ENCODE measurements at places on chromosomes 2 and 18.

DNA sequence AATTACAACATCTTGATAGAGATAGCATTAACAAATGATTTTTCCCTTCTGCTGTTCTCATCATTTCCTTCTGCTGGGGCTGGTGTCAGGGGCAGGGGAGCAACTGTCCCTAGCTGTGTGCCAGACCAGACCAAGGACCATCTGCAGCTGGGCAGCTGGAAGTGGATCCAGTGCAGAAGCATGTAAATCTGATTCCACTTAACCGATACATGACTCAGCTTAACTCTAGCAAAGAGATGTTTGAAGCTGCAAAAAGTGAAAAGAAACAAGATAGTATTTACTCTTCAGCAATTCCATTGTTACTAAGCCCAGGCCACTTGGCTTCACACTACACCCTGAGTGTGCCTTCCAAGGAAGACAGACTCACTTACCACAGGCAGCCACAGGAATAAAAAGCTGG, 151.1 kb downstream of the GALNT1 start:
- DNase-seq: no peak

DNA sequence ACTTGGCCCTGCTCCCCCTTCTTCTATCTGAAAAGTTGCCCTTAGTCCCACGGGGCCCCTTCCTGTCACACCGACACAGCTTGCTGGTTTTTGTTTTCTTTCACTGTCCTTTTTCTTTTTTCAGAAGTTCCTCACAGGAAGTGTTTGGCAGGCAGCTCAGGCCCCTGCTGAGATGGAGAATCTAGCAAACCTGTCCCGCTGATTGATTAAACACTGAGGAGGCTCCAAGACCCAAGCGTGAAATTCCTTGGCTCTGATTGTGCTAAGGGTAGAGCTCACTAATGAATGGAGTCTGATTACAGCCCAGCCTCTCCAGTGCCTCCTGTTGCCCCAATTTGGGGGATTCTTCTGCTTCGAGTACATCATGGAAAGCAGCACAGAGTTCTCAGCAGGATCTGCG, 365.9 kb upstream of the MEX3C start:
- no peak for DNase-seq

DNA sequence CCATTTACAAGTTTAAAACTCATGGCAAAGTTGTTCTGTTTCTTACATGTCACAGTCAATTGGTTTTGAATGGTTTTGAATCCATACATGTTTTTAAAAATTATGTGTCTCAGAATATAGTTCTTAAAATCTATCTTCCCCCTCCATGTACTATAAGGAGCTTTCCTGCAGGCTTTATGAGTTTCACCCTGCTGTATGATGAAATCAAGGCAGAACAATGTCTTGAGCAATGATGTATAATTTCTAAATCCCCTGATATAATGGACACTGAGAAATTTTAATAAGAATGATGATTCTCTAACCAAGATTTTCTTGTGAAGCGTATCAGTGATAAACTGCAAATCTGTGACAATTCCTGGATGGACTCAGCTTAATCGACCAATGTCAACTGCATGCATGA, 10.6 kb upstream of the ZNF516 start:
- peak; percentile 74 for DNase-seq

DNA sequence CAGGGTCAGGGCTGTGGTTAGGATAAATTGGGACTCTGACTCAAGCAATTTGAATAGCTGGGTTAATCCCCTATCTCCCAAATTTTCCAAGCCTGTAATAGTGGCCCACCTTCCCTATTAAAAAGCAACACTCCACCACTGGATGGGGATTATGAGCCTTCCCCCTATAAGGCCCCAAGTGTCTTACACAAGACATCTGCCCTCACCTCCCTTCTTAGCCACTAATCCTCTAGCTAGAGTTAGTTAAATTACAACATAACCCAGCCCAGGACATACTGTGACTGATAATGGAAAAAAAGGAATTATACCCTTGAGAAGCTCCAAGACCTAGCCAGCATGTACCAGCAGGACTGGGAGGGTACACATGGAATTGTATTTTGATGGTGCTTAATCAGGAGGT, 190.4 kb downstream of the NRP2 start:
- DNase-seq: peak; percentile 85

DNA sequence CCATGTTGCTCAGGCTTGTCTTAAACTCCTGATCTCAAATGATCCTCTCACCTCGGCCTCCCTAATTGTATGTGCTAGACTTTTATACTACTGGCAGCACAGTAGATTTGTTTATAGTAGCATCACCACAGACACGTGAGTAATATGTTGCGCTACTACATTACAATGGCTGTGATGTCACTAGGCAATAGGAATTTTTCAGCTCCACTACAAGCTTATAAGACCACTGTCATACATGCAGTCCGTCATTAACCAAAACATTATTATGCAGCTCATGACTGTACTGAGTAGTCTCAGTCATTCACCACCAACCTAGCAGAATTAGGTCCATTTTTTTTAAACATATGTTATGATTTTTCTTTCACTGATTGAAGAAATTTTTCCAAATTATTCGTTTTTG, 398.9 kb downstream of the DCC start:
- no peak for DNase-seq

GRCh38 chr2:181959508-181959907, 26.1 kb upstream of the PPP1R1C start:
- no peak for DNase-seq

DNA sequence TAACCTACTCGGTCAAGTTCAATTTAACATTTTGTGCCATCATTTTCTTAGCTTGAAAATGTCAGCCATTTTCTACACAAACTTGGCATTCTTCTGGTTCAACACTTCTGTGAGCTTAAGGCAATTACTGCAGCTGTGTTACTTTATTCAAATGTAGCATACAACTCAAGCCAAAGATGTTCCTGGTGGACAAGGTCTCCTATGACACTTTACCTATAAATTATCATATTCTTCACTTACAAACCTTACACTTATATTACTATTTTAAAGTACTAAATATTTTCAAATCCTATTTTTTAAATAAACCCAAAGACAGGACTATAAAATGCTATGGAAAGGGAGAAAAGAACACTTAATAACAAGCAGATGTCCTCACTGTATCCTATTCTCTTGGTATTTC, 1045.3 kb downstream of the TSN start:
- DNase-seq: no peak

DNA sequence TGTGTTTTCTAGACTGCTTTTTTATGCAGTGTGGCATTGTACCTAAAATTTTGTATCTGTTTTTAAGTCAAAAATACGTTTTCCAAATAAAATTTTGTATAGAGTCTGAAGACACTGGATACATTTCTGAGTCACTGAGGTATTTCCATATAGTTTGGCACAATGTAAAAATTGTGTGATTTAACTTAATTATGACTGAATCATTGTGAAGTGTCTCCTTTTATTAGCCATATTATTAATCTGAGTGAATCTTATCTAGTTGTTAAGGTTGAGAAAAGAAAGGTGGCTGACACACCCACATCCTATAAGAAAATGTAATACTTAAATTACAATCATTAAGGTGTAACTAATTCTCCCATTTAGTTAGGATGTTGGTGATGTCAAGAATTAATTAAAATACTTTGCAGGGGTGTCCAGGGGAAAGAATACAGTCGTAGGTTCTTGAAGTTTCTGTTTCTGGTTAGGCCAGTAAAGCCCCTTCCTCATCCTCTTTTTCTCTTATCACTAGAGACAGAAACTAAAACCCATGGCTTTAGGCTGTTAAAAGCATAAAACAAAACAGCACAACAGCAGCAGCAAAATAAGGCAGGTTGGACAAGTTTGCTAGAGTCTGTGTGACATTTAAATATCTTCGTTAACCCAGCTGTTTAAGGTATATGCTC, 71.6 kb downstream of the UBE2E3 start:
- no peak for DNase-seq

GRCh38 chr2:8491296-8492027, 190.4 kb upstream of the ID2 start:
- peak; percentile 80 for DNase-seq

DNA sequence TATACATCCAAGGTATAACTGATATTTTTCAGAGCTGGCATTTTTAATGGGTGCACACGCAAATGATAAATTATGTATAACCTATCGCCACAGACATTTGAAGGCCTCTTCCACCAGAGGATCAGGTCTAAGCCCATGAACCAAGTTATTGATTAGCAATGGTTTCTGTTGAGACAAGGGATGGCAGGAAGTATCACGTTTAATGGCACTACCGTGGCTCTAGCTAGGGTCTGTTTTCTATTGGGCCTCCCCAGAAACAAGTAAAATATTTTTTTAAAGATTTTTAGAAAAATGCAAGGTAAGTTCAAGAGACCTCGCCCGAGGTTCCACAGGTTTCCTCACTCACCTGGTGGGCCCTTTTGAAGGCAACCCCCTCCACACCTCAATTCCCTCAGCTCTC, 667 bp downstream of the GFPT1 start:
- DNase-seq: no peak

DNA sequence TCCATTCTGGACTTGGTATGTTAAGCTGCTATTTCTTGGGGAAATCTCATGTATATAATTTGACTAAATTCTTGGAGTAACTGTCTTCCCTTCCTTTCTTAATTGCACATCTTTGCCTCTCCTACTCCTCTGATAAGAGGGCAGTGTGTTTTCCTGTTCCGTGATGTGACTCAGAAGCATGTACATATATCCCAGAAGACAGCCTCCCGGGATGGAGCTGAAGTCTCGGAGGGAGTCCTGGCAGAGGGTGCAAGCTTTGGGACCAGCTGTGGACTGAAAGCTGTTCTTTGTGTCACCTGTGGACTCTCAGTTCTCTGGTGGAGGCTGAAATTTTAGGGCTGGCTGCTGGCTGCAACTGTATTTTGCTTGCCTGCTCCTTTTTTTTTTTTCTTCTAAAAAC, 54.7 kb upstream of the MGAT5 start:
- DNase-seq: no peak

GRCh38 chr2:109458512-109458911, 155.3 kb downstream of the SEPTIN10 start:
- no peak for DNase-seq

GRCh38 chr18:13451661-13452387, 233.3 kb downstream of the LDLRAD4 start:
- peak; percentile 77 for DNase-seq

DNA sequence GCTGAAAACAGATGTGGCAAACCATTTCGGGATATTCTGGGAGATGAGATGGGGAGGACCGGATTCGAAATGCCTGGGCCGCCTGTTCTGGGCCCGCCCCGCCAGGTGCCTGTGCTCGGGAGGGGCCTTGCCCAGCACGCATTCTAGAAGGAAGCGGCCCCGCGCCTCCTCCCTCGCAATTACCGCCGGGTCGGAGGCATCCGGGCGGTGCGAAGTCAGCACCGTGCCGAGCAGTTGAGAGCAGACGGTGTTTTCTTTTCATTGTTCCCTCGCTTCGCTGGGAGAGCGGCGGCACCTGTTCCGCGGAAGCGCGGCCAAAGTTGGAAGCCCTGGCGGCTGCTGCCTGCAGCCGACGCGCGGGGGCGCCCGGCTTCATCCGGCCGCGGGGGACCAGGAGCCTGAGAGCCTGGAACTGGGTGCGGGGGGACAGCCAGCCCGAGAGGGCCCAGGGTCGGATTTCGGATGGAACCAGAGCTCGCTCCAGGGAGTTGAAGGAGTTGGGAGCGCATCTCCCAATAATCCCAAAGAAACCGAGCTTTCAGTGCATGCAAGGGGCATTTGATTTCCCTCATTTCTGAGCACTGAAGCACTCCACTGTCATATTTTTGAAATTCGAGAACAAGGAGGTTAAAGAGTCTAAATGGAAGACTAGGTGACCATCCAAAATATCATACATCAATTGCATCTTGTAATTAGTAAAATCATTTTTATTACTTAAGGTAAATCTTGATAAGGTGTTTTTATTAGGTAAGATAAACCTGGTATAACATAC, 241.8 kb upstream of the RAB12 start:
- DNase-seq: no peak

DNA sequence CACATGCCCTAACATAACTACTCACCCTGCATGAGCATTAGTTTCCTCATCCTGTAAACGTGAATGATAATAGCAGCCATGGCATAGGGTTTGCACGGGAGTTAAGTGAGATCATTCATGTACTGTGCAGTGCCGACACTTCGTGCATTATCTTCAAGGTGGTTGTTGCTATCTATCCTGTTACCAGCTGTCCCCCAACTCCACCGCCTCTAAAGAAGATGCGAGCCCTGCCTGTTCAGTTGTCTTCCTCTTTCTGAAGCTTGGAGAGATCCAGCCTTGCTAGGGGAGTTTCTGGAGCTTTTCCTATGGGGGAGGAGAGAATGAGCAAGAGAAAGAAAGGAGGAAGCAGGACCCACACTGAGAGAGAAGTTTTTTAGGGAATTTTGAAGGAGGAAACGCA, 34.4 kb downstream of the YPEL5 start:
- DNase-seq: no peak

DNA sequence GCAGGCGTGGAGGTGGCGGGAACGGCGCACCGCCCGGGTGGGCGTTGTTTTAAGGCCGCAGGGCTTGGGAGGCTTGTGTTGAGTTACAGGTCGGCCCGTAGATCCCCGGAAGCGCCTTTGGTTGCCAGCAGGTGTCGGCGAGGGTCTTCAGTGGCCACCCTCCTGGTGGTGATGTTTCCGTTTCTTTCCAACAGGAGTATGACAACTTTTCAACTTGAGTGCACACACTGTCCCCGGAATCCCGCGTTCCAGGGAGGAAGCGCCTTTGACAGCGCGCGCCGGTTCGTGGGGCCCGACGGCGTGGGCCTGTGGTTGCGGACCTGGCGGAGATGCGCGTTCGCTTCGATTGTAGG, 1.0 kb upstream of the HDAC4 start:
- peak; percentile 68 for DNase-seq

GRCh38 chr2:178219247-178219646, 24.9 kb downstream of the OSBPL6 start:
- DNase-seq: no peak

DNA sequence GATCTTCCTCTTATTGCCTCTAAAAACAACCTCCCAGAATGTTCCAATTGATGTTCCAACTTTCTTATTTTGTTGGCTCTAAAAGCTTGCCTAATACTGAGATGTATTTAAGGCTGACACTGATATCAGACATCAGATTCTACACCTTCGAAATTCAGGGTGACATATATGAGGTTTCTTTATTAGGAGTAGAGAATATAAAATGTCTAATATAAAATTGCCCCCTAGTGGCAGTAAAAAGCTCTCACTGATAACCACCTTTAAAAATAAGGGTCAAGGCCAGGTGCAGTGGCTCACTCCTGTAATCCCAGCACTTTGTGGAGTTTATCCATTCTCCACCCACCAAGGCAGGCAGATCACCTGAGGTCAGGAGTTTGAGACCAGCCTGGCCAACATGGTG, 789.7 kb upstream of the SLC39A10 start:
- DNase-seq: no peak

DNA sequence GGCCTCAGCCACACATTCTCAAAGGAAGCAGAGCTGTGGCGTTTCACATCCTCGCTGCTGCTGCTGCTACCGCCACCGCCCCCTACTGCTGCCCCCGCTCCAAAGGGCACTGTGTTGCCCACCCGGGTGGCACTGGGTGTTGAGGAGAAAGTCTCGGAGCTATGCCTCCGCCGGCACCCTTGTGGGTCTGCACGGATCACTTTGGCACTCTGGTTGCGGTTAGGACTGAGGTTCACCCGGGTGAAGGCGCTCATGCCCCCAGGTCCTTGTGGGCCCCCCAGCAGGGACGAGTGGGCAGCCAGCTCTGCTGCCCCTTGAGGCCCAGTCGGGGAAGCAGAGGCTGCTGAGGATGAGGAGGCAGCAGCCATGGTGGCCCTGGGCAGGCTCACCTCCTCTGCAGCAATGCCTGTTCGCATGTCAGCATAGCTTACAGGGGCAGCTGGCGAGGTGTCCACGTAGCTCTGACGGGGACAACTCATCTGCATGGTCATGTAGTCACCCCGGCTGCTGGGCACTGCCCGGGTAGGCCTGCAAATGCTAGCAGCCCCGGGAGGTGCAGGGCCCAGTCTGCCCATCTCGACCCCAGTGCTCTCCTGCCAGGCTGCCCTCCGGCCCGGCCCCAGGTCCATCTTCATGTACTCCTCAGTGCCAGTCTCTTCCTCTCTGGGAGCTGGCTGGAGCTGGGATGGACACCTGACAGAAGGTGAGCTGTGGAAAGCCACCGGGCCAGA, 4.2 kb downstream of the IRS1 start:
- DNase-seq: no peak
